PC-9 (cell line): ENCODE measurements at places on chromosomes 12 and 14.
A peak's percentile ranks its signal among the peaks of the same experiment; 100 is the strongest.

- DNase-seq = no peak
Observed at GRCh38 chr14:104073764-104074163, 11.7 kb upstream of the ASPG start.

GRCh38 chr12:110794623-110795280 lies 52.0 kb upstream of the CCDC63 start:
- DNase-seq = no peak

GRCh38 chr12:121889274-121889624 lies 659 bp downstream of the PSMD9 start:
- DNase-seq = no peak

DNA sequence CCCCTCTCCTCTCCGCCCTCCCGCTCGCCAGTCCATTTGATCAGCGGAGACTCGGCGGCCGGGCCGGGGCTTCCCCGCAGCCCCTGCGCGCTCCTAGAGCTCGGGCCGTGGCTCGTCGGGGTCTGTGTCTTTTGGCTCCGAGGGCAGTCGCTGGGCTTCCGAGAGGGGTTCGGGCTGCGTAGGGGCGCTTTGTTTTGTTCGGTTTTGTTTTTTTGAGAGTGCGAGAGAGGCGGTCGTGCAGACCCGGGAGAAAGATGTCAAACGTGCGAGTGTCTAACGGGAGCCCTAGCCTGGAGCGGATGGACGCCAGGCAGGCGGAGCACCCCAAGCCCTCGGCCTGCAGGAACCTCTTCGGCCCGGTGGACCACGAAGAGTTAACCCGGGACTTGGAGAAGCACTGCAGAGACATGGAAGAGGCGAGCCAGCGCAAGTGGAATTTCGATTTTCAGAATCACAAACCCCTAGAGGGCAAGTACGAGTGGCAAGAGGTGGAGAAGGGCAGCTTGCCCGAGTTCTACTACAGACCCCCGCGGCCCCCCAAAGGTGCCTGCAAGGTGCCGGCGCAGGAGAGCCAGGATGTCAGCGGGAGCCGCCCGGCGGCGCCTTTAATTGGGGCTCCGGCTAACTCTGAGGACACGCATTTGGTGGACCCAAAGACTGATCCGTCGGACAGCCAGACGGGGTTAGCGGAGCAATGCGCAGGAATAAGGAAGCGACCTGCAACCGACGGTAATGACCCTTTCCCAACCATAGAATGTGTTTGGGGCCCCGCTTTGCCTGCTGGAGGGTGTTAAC lies 615 bp downstream of the CDKN1B start:
- peak; percentile 20 for DNase-seq

DNA sequence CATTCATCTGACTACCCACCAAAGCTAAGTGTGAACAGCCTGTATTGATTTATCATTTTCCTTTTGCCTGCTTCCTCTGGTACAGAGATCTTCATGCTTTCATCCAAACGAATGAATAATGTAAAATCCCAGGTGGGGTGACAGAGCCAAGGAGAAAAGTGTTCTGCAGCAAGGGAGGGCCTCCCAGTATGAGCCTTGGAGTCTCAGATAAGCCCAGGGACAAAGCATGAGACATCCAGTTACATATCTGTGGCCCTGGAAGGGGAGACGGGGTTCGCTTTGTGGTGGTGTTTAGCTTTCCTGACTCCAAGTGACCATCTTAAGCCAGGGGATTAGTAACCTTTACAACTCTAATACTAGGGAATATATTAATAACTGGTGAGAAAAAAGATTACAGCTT lies 177.1 kb downstream of the ETV6 start:
- no peak for DNase-seq

- DNase-seq = no peak
Observed at GRCh38 chr12:93336291-93336741, 41.4 kb upstream of the NUDT4 start.

DNA sequence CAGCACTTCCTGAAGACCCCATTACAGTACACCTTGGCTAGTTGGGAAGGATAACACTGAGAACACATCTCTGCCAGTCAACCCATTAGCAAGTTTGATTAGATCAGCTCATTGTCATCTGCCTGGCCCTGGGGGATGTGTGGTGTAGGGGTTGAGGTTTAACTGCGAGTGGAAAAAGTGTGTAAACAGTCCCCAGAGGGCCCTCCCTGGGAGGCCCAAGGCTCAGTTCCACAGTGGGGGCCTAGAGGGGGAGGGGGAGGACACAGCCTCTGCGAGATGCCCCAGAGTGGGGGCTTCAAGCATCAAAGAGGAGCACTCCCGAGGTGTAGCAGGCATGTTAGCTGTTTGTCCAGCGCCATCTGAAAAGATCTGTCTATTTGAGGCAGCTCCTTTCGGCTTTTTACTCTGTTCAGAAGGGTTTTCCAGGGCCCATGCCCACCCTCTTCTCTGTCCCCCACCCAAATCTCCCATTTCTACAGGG lies 344 bp downstream of the LPAR5 start:
- DNase-seq = no peak

DNA sequence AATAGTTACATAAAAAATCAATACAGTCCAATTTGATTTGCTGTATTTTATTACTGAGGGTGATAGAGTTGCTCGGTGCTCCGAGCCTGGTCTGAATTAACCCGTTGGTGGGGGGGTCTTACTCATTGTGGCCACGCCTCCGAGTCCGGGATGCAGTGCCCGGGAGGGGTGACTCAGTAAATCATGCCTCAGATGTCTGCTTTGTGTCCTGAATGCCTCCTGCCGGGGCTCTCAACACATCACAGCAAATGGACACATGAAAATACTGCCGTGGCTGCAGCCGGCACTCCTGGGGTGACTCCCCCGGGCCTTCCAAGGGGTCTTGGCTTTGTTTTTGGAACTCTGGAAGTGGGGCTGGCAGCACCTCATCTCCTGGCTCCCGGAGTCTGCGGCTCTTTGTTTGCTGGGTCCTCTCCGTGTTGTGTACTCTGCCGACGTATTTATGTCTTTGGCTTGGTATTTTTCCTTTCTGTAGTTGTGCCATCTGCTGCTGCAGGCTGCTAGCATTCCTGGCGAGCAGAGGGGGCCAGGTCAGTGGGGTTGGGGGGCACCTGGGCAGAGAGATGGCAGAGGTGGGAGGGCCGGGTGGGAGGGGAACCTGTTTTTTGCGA lies 129.0 kb downstream of the AACS start:
- DNase-seq = no peak

GRCh38 chr12:125081427-125081826 lies 16.2 kb downstream of the AACS start:
- DNase-seq = no peak

DNA sequence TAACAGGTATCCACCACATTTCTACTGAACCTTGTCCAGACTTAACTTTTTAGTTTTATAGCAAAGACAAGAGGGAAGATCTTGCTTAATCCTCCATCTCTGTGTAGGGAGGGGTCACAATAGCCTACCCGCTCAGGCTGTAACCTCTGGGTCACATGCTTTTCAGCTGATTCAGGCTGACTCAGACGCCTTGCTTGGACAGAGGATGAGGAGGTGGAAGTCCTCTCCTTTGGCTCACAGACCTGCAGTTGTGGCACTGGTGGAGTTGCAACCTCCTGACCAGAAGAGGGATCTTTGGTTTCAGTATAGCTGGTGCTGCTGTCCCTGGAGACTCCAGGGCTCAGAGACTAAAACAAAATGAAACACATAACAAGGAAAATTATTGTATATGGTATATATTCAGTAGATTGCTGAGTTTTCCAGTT lies 16.2 kb downstream of the ACIN1 start:
- DNase-seq = peak; percentile 77

- no peak for DNase-seq
Observed at GRCh38 chr12:132593521-132593920, 16.9 kb downstream of the LRCOL1 start.

GRCh38 chr12:132449565-132450417 lies 40.2 kb upstream of the FBRSL1 start:
- DNase-seq = no peak

GRCh38 chr12:118391836-118392235 lies 15.5 kb downstream of the SUDS3 start:
- DNase-seq = no peak

GRCh38 chr12:94829552-94829951 lies 173.9 kb downstream of the NDUFA12 start:
- DNase-seq = no peak

DNA sequence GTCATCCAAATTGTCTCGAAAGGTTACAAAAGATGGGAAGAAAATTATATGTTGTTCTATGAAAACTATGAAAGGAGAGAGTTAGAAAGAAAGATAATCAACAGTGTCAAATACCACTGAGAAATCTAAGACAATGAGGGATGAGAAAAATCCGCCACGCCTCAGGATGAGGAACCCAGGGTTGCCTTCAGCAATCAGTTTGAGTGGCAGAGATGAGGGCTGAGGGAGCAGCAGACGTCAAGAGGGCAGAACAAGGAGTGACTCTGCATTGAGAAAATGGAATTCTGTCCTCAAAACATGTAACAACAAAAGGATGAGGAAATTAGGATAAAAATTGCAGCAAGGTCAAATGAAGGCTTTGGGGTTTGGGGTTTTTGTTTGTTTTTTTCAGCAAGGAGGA lies 18.3 kb upstream of the OXA1L start:
- no peak for DNase-seq

DNA sequence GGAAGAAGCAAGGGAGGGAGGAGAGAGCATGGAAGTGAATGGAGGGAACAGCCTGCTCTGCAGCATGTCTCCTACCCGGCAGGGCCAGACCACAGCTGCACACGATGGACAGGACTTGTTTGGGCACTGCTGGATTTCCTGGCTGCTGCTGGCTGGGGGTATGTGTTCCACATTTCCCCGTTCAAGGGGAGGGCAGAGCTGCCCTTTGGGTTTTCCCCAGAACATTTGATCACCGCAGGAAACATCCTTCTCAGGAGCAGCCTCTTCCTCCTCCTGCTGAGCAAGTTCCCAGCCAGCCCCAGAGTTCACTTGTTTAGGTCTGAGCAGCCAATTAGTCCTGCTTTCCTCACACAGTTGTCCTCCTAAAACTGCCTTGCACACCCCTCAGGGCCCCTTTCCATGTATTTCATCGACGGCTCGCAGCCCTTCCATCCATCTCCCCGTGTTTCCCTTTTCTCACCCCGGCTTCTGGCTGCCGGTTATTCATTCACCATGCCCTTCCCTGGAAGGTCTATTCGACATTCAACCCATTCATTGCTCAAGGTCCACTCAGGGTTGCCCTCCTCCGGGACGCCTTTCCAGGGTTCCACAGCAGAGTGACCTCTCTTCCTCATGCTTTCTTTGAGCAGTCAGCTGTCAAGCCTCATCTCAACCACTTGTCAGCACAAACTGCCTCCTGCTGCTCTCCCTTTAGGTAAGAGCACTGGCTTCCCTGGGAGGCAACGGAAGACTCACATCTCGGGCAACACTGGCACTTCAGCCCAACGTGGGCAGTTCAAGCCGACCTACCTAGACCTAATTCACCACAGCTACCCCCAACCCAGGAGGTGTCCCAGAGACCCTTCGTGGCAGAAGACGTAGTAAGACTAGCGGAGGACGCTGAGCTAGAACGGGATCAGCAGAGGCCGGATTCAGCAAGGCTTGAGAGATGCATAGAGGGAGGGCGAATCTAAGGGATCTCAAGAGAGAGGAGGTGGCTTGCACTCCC lies 20.1 kb upstream of the ANO2 start:
- no peak for DNase-seq

DNA sequence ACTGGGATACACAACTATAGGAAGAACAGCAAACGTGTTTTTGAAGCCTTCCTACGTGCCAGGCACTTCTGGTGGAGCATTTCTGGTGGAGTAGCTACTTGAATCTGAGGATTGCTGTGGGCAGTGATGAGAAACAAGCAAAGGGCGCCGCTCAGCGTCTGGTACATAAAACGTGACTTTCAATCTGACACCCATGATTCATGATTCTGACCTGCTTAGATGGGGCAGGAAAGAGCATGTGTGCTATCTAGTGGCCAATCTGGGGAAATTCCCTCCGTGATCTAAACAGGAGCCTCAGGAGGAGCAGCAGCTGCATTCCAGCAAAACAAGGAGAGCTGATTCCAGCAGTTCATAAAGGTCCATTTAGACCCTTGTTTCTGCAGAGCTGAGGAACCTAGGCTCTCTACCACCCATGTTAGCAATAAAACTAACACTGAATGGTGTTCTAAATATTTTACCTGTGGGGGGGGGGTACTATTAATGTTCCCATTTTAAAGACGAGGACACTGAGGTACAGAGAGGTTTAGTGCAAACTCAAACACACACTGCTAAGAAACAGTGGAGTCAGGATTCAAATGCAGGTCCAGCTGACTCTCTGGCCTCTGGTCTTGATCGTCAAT lies 37.8 kb downstream of the PAH start:
- peak; percentile 29 for DNase-seq

- DNase-seq = no peak
Observed at GRCh38 chr12:69028941-69029729, 96.2 kb upstream of the CPM start.

- no peak for DNase-seq
Observed at GRCh38 chr14:23494223-23494622, 24.7 kb downstream of the NGDN start.

DNA sequence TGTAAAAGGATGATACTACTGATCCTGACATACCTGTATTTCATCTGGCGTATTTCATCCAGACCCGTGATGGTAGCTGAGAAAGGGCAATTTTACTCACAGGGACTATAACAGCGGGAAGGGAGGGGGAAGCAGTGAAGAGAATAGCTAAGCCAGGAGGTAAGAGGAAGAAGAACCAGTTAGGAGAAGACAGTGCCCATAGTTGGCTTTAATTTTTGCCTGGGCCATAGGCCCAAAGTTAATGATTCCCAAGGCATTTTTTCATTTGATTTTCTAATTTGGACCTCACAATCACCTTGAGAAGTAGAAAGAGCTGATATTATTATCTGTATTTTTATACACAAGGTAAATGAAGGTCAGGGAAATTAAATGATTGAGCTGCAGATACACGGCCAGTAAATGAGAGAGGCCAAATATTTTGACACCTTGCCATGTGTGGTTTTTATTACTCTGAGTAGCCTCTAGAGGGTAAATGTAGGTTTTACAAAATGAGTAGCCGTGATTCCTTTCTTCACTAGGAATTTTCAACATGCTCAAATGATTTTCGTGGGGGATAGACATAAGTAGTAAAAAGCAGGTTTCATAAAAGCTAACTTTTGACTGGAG lies 382.2 kb downstream of the FUT8 start:
- DNase-seq = no peak

GRCh38 chr14:30994681-30995620 lies 30.5 kb upstream of the AP4S1 start:
- DNase-seq = no peak

GRCh38 chr12:45246236-45246635 lies 30.3 kb downstream of the ANO6 start:
- no peak for DNase-seq

DNA sequence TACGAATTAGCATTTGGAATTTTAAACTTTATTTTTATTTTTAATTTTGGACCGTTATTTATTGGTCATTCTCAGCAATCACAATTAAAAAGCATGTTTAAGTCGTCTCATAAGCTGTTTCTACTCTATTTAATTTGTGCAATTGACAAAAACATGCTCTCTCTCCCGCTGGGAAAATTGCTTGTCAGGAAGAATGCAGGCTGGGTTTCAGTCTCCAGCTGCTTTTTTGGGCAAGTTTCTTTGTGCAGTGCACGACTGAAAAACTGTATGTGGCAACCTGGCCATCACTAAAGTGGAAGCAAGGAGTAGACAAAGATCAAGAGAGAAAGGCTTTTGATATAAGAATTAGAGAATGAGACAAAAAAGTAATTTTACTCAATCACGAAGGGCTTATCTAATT lies 941.5 kb upstream of the MDGA2 start:
- DNase-seq = no peak
